ENCODE measurements at places on chromosomes 5 and 9.

DNA sequence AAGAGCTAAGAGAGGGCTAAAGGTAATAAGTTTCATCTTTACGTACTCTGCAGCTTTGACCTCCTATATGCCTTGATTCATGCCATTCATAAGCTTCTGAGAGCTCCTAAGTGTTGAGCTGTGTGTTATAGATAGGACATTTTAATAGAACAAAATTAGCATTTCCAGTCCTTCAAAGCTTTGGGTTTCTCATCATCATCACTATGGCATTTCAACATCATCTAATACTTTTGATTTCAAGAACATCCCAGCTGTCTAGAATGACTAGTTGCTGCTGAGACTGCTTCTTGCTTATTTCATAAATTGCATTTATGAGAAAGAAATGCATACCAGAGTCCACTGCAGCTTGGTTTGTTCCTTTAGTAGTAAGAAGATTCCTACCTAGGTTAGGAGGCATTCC, 201.7 kb downstream of the SGCD start:
- DNase-seq: no peak

GRCh38 chr9:110266795-110267194, 10.5 kb upstream of the TXN start:
- DNase-seq: no peak

DNA sequence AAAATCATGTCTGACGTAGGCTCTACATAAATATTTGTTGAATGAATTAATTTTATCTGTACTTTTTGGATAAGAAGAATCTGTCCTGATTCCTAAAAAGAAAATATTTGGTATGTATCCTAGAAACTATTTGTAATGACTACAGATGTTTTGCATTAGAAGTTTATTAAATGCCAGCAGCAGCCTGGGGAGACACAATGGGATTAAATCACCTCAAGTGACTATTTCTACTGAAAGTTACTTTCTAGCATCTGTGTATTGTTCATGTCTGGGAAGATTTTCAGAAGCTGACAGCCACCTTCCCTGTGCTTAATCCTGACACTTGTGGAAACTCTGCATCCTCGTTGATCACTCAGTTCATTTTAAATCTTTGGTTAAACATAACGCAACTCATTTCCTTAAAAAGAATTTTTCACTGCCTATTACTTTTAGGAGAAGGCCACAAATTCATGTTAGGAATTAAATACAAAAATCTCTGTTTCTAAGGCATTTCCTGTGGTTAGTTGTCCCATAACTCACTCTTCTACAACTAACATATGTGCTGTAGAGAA, 209.3 kb upstream of the PPP1R2B start:
- no peak for DNase-seq

DNA sequence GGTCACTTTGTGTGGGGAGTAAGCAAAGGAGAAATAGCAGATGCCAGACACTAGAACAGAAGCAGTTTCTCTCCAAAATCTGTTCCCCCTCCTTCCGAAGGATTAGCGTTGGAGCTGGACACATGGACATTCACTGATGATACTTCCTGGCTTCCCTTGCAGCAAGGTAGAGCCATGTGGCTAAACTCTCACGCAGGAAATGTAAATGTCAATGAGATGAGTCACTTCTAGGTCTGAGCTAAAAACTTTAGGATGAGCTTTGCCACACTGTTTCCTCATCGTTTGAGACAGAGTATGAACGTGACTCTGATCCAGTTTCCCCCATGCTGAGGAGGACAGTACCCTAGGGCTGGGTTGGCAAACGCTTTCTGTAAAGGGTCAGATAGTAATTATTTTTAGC, 5.1 kb downstream of the BHMT2 start:
- no peak for DNase-seq

DNA sequence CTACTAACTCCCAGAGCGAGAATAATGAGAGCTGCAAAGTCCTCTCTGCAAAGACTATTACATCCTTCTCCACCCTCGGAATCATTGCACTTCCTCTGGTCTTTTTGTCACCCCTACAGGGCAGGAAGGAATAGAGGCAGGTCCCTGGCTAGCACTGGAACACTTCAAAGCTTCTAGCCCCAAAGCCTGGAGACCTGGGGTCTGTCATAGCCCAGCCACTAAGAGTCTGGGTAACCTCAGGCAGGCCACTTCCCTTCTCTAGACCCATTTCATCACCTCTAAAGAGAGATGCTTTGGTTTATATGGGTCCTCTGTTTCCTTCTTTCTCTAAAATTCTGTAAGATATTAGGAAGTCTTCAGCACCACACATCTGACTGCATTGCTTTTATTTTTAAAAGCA, 6.7 kb downstream of the ADRB2 start:
- DNase-seq: no peak

- DNase-seq: no peak
Observed at GRCh38 chr5:41885286-41885685, 15.1 kb upstream of the OXCT1 start.

DNA sequence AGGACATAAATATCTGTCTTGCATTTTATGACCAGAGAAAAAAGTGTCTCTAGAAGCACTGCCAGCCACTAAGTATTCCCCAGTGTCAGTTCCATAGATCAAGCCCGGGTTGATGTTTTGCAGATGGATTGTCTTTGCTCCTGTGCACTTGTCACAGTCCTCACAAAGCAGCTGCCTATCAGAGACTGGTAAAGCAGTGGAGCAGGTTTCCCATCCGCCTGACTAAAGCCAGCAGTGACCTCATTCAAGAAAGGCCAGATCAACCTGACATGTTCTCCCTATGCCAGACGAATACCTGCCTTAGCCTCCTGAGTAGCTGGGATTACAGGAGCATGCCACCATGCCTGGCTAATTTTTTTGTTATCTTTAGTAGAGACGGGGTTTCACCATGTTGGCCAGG, 26.8 kb upstream of the GARNL3 start:
- DNase-seq: no peak

DNA sequence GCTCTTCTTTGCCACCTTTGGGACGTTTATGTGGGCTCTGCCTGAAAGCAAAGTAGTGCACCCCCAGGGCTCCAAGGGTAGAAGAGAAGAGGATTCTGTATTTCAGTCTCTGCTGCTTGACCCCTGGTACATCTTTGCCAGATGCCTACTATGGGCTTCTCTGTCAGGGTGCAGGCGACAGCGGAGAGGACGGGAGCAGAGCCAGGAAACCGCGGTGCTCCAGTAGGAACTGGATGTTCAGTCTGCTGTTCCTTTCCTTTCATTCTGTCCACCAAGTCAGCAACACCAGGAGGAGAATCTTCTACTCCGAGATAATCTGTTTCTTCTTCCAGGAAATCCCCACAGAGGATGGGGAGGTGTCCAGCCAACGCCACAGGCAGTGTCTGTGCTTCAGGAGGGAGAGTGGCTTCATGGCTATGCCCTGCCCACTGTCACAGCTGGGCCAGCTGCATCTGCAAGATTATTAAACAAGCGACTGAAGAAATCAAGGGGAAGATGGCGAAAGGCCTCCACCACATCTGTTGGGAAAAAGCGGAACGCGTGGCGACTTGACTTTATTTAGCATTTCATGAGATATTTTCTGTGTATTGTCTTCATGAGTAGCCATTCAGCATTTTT, 398.3 kb downstream of the IRX1 start:
- DNase-seq: no peak

DNA sequence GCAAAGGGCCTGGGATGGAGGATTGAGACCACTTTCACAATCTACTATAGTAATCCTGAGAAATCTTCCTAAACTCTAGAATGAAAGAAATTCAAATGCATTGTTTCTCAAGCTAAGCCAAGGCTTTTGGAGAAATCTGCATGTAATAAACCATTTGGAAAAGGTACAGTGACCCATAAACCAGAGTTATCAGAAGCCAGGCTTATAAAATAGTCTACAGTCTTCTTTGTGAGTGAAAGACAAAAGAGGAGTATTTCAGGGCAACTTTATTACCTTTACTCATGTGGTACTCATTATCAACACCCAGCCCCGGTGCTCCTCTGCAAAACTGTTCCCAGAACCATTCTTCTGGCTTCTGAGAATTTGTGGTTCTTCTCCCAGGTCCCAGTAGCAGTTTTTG, 87.0 kb downstream of the GALNT10 start:
- DNase-seq: no peak

DNA sequence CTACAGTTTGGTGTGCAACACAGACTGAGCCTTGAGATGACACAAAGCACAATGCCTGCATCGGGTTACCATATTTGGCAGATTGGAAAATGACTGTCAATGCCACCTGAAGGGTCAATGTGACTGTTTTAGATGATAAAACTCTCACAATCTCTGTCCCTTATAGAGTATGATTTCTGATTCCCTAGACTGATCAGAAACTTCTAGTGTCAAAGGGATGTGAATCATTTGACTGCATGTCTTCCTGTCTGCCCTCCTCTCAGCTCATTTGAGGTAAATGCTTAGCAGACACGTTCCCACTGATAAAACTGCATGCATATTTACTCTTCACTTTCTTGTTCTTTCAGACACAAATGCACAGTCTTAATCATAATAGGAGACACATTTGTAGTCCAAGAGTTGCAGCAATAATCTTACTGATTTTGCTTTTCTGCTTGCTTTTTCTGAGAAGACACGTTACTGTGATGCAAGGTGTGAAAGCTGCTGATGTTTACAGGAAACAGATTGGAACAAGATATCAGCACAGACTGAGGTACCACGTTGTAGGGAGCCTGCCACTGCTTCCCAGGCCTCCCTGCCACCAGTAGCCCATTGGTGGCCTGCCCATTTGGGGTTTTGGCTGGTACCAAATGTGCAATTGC, 77.8 kb downstream of the GCNT4 start:
- DNase-seq: no peak

GRCh38 chr5:78660401-78660800, 11.8 kb upstream of the LHFPL2 start:
- DNase-seq: no peak

DNA sequence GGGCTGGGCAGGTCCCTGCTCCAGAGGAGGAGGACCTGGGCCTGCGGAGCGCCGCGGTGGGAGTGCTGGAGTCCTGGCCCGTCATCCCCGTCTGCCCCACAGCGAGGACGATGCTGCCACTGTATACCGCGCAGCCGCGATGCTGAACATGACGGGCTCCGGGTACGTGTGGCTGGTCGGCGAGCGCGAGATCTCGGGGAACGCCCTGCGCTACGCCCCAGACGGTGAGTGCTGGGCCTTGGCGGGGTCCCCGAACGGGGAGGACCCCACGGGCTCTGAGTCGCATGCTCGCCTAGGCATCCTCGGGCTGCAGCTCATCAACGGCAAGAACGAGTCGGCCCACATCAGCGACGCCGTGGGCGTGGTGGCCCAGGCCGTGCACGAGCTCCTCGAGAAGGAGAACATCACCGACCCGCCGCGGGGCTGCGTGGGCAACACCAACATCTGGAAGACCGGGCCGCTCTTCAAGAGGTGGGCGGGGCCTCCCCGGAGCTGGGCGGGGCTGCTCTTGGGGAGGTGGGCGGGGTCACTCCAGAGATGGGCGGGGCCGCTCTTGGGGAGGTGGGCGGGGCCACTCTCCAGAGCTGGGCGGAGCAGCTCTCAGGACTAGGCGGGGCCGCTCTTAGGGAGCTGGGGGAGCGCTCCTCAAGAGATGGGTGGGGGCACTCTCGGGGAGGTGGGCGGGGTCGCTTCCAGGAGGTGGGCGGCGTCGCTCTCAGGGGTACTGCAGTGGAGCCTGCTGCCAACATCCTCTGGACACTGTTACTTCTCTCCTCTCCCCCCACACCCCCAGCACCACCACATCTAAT, 13.1 kb downstream of the LRRC26 start:
- no peak for DNase-seq

DNA sequence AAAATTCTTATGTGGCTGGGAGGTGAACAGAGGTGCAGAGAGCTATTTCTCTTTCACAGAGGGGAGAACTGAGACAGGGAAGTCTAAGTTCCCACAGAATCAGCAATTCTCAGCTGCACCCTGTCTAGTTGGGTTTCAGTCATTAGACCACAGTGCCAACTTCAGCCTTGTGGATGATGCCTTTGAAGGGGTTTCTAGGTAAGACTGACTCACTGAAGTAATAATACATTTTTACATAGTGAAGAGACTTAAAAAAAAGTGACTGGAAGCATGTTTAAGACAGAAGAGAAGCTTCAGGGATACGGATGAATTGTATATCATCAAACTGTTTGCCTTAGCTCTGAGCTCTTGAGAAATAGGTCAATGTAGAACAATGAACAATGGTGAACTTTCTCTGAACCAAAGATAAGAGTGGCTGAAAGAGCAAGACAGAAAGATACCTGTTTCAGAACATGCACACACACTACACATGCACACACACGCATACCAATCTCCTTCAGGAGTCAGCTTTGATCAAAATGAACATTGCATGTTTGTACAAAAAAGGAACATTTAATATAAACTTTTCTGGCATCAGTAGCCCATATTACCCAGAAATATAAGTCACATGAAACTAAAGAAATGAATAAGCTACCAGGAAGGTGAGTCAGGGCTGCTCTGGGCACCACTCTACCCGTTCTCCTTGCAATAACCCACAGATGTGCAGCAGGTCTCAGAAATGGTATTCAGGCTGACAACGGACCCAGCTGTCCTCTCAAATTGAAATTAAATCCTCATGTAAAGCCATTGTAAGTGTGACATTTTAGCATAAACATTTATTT, 12.6 kb upstream of the FYB1 start:
- DNase-seq: no peak

- DNase-seq: no peak
Observed at GRCh38 chr5:122179701-122180100, 50.4 kb downstream of the ZNF474 start.

- no peak for DNase-seq
Observed at GRCh38 chr9:2180154-2180553, 165.0 kb downstream of the SMARCA2 start.

DNA sequence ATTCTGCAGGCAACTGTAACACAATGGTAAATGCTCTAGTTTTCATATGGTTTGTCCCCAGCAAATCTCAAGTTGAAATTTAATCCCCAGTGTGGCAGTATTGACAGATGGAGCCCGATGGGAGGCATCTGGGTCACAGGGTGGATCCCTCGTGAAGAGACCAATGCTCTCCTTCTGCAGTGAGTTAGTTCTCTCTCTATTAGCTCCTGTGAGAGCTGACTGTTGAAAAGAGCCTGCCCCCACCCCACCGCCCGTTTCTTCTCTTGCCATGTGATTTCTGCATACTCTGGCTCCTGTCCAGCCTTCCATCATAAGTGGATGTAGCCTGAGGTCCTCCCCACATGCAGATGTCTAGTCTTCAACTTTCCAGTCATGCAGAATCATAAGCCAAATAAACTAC, 27.0 kb downstream of the IARS1 start:
- DNase-seq: no peak

GRCh38 chr5:173645437-173645807, 29.0 kb upstream of the BOD1 start:
- DNase-seq: peak; percentile 80

Data from SJCRH30 (cell line).